NCI-H1417 treated with DMSO at 0.1 percent for 48 hours (cell line): ENCODE measurements at places on chromosomes 11 and 22.
A peak's percentile ranks its signal among the peaks of the same experiment; 100 is the strongest.

DNA sequence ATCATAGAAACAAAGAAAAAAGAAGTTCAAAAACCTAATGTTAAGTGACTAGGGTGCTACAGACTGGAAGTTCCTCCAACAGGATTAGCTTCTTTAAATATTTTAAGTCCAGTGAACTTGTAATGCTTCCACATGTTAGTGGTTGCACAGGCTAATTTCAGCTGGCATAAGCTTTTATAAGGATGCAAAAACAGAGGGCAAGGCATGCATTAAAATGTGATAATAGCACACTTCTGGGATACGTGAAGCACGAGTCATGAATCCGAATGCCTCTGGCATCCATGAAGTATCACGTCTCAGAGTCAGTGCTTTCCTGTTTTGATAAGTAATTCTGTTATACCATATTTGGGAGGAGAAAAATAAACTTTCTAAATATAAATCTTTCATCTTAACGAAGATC lies 106.8 kb downstream of the DCDC1 start:
- DNase-seq = no peak

- no peak for DNase-seq
Measured at GRCh38 chr11:97938789-97939188, 1082.0 kb upstream of the CNTN5 start.

- DNase-seq = no peak
Measured at GRCh38 chr22:45784357-45785277, 113.0 kb downstream of the ATXN10 start.

- DNase-seq = no peak
Measured at GRCh38 chr11:41456269-41456668, 3.2 kb downstream of the LRRC4C start.

DNA sequence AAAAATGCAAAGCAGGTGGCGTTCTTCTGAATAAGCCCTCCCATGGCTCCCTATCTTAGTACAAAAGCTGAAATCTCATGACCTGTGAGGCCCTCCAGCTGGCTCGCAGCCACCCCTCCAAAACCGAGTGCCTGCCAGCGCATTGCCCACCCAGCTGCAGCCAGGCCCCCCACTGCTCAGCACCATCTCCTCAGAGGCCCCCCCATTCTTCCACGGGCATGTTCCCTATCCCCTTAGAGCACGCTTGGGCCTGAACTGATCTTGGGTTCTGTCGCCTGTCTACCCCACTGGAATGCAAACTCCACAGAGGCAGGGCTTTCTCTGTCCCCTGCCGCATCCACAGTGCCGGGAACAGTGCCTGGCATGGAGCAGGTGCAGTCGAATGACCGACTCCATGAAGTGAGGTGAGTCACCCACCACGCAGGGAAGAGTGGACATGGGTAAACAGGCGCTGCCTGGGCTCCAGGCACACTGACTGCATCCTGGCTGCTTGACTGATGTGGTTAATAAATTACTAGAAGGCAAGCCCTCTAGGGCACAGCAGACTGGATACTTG lies 11.3 kb upstream of the EFCAB6 start:
- no peak for DNase-seq

DNA sequence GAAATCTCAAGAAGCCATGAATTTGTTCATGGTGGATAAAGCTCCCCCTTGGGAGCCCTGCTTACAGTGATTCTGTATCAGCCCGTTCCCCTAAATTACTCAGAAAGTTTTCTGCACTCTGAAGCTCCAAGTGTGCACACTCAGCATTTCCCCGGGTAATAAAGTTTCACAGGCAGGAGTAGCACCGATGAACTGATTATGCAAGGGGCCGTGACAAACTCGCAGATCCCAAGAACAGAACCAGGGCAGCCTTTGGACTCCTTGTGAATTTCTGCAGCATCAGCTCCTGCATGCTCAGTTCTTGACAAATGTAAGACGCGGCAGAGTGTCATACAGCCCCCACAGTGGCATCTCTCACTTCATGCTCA lies 73.5 kb downstream of the COMMD9 start:
- DNase-seq = no peak

DNA sequence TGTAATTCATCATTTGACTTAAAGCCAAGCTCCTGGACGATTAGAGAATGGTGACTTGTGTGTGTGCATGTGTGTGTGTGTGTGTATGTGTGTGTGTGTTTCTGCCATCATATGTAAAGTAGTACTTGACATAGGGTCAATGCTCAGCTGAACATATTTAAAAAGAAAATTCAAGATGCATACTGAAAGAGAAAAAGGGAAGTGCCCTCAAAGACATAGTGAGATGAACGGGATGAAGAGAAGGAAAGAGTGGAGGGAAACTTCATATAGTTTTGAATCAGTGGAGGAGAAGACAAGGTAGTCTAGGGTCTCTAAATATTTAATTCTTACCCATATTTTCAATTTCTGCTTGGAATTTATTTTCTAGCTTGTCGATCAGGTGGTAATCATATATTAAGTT lies 4.0 kb downstream of the TCN1 start:
- no peak for DNase-seq

DNA sequence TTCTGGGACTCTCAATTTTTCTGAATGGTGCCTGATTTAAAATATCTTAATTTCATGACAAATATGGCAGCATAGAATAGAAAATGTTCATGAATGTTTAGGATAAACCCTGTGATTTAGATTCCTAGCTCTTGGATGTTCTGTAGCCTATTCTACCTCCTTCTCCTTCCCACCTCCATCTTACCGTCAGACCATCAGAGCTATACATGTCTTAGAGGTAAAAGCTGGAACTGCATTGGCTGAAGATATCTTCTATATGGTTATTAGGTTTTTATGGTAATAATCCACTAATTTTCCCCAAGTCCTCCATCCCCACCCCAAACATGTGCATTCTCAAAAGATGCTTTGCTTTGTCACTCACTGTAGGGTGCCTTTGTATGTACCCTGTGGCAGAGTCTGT lies 46.9 kb upstream of the CSTF3 start:
- no peak for DNase-seq

- DNase-seq = peak; percentile 83
Measured at GRCh38 chr11:12724301-12725054, 50.3 kb downstream of the TEAD1 start.

DNA sequence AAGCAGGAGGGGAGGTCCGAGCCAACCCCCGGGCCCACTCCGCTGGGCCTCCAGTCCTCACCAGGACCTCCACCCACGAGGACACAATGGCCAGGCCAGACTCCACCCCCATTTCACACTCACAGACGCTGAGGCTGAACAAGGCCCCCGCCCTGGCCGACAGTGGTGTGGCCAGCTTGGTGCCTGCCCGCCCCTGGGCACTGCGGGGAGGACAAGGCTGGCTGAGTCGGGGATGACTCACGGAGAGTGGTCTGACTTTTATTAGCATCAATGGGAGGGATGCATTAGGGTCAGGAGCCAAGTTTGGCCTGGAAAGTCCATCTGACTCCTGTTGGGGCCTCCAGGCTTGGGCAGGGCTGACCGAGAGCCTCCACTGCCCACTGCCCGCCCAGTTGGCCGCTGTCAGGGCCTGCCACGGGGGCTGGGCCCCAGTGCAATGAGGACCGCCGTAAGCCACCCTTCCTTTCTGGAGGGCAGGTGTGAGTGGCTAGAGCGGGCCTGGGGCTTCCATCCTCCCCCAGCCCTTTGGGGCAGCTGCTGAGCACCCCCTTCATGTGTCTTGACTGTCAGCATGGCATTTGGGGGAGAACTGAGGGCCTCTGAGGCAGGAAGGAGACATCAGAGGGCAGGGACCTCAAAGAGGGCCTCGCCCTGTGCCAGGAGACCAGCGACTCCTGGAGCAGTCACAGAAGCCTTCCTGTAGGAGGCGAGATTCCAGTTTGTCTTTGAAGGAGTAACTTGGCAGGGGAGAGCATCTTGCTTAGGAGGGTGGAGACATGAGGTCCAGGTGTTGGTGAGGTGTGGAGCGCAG lies 10.6 kb downstream of the TSPAN32 start:
- no peak for DNase-seq

GRCh38 chr11:31823644-31824331 lies 12.7 kb upstream of the PAX6 start:
- no peak for DNase-seq

DNA sequence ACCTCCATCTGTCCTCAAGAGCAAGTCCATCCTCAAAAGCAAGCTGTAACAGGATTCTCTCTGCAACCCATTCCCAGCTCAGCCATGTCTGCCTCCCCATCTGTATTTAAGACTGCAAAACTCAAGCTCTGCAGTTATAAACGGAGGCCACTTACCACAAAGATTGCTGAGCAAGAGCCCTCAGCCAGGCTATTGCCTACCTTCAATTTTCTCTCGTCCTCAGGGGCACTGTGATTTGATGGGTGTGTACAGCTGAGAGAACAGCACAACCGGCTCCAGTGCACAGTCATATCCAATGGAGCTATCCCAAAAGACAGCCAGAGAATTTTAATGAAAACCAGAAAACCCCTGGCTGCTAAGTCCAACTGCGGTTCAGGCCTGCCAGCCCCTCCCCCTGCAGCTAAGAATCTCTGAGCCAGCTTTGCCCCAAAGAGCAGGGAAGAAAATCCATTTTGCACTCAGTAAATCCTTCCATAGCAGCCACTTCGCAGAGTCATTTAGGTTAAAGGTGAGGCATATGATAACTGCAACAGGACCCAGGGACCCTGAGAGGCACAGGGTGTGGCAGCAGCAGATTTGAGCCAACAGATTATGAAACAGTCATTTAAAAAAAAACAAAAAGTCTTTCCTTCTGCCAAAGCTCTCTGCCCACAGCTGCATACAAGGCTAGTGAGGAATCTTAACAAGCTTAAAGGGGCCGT lies 37.6 kb downstream of the RAB30 start:
- no peak for DNase-seq
